SK-MEL-5 (cell line): ENCODE measurements at places on chromosomes 5 and 9.
A peak's percentile ranks its signal among the peaks of the same experiment; 100 is the strongest.

- no peak for DNase-seq
Measured at GRCh38 chr5:62197697-62198096, 108.3 kb upstream of the KIF2A start.

- DNase-seq = no peak
Measured at GRCh38 chr5:14483504-14484157, 98.0 kb upstream of the OTULINL start.

GRCh38 chr5:174045470-174046025, at the start of gene NSG2:
Gene NSG2, plus strand, starts transcription at chr5:174045706. Its CDS starts 1,050 bp downstream, at chr5:174046756.
- peak; percentile 75 for DNase-seq

GRCh38 chr9:133973791-133974630, 18.1 kb downstream of the VAV2 start:
- DNase-seq = no peak

DNA sequence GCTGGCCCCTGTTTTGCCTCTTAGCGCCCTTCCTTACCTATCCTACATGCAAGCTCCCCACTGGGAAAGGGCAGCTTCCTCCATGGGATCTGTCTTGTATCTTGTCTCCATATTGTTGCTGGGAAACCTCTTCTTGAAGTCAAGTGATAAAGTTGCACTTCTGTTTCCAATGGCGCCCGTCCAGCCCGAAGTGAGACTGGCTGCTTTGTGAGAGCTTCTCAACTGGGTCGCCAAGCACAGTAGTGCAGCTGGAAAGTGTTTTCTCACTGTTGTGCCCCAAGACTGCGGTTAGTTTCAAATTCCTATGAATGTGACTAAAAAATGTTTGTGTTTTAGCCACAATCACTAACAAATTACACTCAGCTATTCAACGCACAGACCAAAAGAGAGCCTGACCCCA, 506.6 kb upstream of the MPDZ start:
- DNase-seq = no peak
